ENCODE measurements at places on chromosomes 3 and 15.
A peak's percentile ranks its signal among the peaks of the same experiment; 100 is the strongest.

DNA sequence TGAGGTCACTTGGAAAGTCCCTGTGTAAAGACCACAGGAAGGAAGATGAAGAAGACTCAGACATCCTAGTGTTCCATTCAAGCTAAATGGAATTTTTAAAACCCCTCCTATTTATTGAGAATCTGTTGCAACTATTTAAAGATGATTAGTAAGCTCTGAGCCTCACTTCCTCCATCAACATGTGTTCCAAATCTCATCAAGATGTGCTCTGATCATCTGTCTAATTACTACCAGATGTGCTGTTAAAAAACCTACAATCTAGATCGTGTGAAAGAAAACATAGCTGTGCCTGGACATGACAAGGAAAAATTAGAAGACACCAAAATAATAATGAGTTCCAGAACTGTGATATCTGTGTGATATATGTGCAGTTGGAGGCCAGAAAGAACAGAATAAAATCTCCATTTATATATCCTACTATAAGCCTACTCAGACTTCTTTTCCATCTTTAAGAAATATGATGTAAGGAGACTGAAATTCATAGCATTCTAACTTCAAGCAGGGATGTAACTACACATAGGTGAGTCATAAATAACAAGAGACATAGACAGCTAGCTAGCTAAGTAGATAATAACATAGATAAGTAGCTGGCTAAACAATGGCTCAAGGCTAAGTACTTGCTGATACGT, 7.8 kb downstream of the XPC start:
- DNase-seq, result no peak

GRCh38 chr3:172289583-172289982, 158.7 kb downstream of the GHSR start:
- DNase-seq, result peak; percentile 5

GRCh38 chr3:33426068-33426467, 14.1 kb downstream of the UBP1 start:
- no peak for DNase-seq

DNA sequence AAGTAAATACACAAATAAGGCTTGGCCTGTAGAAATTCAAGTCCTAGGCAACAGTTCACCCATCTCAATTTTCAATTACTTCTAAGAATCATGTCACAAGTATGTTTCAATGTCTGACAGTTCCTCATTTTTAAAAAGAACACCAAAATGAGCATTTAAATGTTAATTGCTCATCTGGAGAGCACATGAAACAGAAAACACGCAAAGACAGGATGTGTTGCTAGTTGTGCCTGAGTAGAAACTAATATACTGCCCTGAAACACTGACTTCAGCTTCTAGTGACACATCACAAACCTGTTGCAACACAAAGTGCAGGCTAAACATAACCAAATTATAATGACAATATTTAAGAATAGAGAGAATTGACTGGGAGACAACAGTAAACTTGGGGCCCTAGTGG, 167.3 kb upstream of the THBS1 start:
- no peak for DNase-seq

DNA sequence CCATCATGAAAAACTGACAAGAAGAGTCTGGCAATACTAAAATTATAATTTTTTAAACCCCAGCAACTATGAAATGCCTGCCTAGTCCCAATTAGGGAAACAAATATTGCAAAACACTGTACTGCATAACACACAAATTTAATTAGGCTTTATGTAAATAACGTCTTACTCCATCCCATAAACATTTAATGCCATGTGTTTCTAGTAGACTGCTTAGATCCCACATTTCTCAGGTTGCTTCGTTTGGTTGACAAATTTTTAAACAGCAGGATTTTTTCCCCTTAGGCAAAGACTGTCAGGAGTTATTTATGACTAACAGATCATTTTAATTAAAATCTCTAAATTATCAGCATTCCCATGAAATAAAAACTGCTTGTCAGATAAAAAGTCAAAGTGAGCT, 29.9 kb downstream of the EIF2AK4 start:
- no peak for DNase-seq

- DNase-seq, result no peak
Observed at GRCh38 chr3:126995926-126996512, 13.1 kb downstream of the PLXNA1 start.

DNA sequence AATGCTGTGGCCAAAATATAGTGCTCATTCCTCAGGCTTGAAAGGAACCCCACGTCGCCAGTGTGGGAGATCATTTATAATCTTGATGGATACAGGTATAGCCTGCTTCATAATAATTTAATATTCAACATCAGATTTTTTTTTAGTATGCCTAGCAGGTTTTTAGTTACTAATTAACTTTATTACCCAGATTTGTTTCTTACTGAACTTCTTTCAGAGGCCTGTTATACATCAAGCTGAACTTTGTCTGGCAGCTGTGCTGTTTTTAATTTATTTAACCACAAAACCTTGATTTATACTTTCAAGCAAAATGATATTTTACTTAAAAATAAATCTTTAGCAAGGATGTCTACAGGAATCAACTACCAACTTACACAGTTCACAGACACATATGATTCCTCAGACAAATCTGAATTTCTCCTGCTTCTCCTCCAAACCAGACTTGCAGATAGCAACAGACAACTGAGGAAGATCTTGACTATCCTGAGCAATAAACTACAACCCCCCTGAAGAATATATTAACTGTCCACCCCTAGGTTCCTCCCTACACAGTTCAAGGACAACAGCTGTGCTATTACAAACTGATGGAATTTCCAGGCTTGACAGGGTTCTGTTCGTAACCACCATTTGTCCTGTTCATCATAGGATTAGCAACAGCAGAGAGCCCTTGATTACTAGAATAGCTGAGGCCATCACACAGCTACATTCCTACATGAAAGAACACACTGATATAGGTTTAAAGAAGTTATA, 610 bp downstream of the MAP4 start:
- DNase-seq, result no peak

DNA sequence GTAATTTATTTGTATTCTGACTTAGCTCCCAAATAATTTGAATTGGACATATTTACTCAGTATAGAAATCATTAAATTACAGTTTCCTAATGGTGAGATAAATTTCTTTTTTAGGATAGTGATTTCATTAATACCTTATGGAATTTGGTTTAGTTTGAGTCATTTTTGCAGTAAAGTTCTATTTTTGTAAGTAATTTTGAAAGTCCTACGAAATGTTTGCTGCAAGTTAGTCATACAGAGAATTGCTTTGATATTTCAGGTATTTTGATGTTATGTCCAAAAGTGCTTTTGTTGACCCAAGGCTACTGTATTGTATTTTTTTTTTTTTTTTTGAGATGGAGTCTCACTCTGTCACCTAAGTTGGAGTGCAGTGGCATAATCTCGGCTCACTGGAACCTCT, 41.7 kb downstream of the TCF12 start:
- no peak for DNase-seq

DNA sequence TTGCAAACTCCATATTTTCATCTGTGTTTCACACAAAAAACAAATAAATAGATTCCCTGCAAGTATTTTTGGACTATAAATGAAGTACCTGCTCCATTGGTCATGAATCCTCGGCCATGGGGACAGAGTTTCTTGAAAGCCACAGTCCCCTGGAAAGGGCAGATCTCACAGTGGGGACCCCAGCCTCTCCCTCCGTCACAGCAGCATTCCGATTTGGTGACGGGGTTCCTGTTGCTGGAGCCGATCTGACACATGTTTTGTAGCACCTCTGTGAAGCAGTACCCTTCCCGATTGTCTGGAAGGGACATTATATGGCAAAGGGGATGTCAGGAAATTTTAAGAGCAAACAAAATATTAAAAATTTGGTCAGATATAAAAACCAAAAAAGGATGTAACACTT, 96.2 kb downstream of the DUT start:
- no peak for DNase-seq

DNA sequence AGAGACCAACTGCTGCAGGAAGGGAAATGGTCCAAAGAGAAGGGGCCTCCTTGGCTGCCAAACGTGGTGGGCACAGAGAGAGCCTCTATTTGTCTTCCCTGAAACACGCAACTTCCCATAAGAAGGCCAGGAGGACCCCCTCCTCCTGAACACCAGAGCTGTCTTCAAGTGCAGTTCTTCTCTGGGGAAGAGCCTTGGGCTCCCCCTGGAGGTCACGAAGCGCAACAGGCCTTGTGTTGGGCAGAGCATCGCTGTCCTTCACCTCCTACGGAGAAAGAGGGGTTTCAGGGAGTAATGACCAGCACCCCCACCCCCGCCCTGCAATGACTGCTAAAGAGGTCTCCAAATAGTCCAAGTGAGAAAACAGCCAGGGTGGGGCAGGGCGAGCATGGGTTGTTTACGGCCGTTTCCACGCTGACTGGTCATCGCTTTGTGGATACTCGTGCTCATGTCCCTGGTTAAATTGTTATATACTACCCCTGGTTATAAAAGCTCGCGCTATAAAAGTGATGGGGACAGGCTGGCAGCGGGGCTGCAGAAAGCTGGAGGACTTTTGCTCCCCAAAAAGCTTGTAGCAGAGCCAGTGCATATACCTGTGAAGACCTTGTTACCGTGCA, 397.5 kb upstream of the ATP10A start:
- DNase-seq, result peak; percentile 49

- no peak for DNase-seq
Observed at GRCh38 chr15:87633525-87633924, 623.0 kb downstream of the NTRK3 start.

DNA sequence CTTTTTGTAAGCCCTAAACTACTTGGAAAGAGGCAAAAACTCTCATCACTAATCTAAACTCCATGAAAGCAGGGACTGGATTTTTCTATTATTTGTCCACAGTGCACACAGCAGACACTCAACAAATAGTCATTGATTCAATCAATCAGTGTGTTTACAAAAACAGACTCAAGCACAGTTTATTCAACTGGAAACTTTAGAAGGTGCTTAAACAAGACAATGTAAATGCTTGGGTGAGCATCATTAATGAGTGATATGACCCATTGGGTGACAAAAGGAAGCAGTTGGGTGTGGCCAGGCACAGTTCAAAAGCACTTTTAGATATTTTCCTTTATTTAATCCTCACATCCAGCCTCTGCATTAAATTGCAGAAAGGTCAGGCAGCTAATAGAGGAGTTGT, 32.0 kb upstream of the PPP4R2 start:
- DNase-seq, result no peak

- no peak for DNase-seq
Observed at GRCh38 chr3:186261638-186262037, 100.4 kb downstream of the DGKG start.

- no peak for DNase-seq
Observed at GRCh38 chr3:173799060-173799816, 401.7 kb downstream of the NLGN1 start.

DNA sequence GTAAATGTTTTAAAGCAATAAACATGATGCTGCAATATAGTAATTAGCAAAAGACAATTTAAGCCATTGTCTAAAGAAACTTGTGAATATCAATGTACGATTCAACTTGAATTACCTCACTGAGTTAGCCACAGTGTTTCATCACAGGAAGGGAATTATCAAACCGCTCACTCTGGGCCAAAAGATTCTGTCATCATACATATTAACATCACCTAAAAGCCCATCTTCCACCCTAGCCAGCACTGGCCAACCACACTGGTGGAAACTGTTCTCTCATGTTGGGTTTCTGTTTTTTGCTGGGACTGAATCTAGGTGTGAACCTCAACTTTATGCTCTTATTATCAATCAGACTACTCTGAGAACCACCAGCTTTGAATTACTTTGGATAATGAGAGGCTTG, 497.7 kb upstream of the THBS1 start:
- no peak for DNase-seq

DNA sequence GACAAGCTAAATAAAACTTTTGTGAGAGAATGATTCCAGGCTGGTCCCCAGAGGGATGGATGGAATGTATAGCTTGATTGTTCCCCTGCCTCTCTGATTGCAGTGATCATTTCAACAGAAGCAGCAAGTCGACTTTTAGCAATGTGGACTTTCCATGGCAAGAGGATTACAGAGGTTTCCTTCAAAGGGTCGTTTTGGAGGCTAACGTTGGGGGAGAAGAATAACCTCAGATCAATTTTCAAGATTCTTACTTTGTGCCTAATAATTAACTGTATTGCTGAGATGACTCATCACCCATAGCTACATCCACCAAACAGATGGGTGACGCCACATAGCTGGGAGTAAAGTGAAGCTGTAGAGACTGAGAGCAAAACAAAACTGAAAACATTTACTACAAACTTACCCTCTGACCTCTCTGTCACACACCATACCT, 79.9 kb downstream of the GTPBP8 start:
- DNase-seq, result no peak

- peak; percentile 33 for DNase-seq
Observed at GRCh38 chr3:184241447-184242296, 7.1 kb downstream of the ALG3 start.

- DNase-seq, result no peak
Observed at GRCh38 chr15:60937278-60937677, 291.8 kb downstream of the RORA start.

GRCh38 chr3:141425523-141426233, 57.4 kb downstream of the ZBTB38 start:
- no peak for DNase-seq

- DNase-seq, result no peak
Observed at GRCh38 chr3:32596282-32596908, 25.7 kb upstream of the DYNC1LI1 start.

GRCh38 chr15:84634228-84634837, 19.8 kb downstream of the WDR73 start:
- no peak for DNase-seq

DNA sequence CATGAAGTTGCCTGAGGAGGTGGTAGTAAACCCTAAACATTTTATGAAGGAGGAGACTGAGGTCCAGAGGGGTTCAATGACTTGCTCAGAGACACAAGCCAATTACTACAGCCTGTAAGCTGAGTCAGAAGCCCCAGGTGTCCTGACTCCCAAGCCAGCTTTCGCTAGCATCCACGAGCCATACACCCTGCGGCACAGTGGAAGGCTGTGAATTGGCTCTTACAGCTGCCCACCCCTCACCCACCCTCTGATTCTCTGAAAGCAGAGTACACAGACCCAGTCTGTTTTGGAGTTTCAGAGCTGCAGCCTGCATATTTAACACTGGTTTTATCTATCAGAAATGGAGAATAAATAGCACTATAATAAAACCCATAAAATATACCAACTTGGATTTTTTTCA, 253.4 kb downstream of the IGSF11 start:
- DNase-seq, result no peak

Data from B cell (primary cell).